Activated CD4-positive, CD25-positive, alpha-beta regulatory T cell treated with anti-CD3 and anti-CD28 coated beads, Interleukin-2, amount 50 U/mL, for 72 hours (primary cell): ENCODE measurements at places on chromosomes 4 and X.

DNA sequence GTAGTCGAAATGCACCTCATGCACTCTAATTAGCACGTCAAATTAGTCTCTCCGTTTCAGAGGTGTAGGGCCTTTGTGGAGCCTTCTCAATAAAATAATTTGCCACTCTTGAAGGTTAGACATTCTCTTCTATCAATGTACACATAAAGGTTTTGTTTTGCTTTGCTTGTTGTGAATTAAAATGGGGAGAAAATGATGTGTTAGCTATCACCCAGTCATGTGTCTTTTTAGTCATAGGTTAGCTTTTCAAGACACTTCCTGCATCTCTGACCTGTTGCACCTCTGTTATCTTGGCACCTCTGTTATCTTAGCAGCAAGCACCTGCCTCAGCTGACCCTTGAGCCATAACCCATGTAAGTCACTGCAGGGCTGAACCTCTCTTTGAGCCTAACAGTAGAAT is 936 bp downstream of the TMEM144 start:
- DNase-seq, result no peak

- no peak for DNase-seq
Measured at GRCh38 chrX:91137883-91138282, 296.8 kb upstream of the PABPC5 start.

- no peak for DNase-seq
Measured at GRCh38 chrX:14964500-14964899, 91.3 kb downstream of the MOSPD2 start.

DNA sequence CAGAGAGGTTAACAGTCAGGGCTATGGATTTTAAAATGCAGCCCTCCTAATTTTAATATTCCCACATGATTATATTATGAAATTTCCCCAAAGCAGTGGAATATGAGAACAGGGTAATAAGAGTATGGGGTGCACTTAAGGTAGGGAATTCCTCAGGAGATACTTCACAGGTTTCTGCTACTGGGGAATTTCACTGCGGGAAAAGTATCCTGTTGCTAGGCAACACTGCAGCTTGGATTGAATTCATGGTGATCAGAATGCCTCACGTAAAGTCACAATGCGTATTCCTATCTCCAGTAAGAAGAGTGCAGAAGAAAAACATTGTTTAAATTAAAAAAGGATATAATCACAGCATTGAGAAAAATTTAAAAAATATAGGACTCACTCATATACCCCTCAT is 398.1 kb upstream of the RPS6KA3 start:
- DNase-seq, result no peak

DNA sequence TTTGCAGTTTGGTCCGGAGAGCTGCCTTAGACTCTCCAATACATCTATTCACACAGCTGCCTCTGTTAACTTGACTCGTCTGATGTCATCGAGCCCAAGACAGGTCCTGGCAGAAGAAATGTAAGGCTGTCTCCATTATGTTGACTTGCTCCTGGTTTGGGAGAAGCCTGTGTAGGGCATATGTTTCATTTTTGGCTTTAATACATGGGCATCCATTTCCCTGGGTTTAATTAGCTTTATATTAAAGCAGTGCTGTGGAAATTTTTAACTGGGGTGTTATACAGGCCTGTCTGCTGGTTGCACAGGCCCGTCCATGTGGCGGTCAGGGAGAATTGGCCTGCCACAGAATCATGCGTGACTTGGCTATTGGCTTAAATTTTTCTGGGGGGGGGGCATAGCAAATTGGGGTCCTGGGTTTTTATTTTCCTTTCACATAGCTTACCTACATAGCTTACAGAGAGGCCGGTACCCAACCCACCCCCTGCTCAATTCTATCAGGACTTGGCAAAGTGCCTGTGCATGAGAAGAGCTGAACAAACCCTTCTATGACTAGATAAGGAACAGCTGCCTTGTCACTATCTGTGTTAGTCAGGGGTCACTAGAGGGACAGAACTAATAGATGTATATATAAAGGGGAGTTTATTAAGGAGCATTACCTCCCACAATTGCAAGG is 123.5 kb upstream of the WDR1 start:
- no peak for DNase-seq

DNA sequence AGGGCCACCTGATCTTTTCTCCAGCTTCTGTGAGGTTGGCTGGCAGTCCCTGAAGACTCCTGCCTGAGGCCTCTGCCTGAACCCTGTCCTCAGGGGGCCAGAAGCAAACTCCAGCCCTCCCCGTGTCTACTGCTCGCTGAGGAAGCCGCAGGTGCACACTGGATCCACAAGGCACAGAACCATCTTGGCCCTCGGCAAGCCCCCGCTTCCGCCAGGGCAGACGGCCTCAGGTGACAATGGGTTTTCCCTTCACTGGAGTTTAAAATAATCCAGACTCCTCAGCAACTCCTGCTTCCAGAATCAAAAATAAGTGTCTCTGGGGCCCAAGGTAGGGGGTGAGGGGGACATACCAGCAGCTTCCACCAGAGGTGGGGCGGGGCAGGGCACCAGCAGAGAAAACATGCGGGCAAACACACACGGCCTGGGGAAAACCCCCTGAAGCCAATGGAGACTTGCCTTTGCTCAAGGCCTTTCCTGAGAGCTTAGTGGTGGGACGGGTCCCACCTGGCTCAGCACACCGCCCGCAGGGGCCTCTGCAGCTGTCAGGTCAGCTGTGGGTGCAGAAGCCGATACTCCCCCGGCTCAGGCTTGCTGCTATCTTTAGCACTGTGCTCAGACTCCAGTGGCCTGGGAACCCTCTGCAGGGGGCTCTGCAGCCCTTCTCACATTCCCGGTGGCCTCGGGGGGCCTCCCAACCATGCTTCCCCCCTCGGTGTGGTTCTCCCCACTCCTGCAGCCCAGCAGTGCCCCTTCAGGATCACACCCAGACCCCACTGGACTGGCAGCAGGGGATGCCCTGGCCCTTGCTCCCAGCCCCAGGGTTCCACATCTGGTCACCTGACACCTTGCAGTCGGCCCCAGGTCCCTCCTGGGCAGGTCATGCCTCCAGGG is 1.9 kb downstream of the MYL5 start:
- DNase-seq, result no peak

DNA sequence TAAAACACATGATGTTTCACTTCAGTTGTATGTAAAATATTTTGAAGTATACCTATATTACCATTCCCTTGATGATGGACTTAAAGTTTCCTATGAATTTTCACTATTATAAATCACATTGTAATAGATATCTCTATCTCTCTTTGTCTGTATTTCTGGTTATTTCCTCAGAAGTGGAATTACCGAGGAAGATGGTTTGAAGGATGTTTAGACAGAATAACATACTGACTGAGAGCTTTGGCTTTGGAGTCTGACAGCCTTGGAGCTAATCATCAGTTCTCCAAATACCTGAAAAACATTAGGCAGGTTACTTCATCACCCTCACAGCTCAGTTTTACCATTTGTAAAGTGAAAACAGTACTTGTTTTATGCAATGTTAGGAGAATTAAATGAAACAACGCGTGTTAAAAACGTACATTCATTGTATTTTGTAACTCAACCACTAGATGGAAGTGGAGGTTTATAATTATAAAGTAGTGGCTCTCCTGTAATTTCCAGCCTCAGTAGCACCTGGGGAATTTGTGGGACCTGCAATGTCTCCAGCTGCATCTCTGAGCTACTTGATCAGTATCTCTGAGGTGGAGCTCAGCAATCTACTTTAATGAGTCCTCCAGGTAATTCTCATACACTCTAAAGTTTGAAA is 14.3 kb downstream of the JCHAIN start:
- DNase-seq, result no peak
